ENCODE measurements at places on chromosomes 16 and 17. TPM values are rescaled to one million over a fixed set of nuclear protein-coding genes. Genes with fewer than 3 reads are reported as not detected.

DNA sequence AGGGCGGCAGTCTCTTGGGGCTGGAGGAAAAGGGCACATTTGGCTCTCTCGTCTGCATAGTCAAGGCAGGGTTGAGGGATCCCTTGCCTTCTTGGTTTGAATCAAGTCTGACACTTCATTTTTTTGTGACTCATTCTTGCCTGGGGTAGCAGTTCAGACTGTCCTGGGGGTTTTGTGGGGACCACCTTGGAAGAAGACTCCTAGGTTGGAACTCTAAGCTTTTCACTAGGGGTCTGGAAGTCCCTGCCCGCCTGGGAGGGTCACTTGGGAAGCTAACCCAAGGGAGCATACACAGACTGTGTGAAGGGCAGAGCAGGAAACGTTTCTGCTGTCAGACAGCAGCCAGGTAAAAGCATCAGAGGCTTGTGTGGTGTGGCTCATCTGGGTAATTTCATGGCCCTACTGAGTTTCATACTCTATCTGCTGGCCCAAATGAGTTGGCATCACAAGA lies 11.3 kb downstream of the YPEL2 start:
- no peak for DNase-seq

- no peak for DNase-seq
Observed at GRCh38 chr17:4170639-4171280, 27.8 kb downstream of the CYB5D2 start.

PDPK1 gene
- total RNA-seq, result 28.2 TPM

EFCAB5 gene
- total RNA-seq, result not detected

- no peak for DNase-seq
Observed at GRCh38 chr17:10130677-10131076, 67.7 kb downstream of the GAS7 start.

DNA sequence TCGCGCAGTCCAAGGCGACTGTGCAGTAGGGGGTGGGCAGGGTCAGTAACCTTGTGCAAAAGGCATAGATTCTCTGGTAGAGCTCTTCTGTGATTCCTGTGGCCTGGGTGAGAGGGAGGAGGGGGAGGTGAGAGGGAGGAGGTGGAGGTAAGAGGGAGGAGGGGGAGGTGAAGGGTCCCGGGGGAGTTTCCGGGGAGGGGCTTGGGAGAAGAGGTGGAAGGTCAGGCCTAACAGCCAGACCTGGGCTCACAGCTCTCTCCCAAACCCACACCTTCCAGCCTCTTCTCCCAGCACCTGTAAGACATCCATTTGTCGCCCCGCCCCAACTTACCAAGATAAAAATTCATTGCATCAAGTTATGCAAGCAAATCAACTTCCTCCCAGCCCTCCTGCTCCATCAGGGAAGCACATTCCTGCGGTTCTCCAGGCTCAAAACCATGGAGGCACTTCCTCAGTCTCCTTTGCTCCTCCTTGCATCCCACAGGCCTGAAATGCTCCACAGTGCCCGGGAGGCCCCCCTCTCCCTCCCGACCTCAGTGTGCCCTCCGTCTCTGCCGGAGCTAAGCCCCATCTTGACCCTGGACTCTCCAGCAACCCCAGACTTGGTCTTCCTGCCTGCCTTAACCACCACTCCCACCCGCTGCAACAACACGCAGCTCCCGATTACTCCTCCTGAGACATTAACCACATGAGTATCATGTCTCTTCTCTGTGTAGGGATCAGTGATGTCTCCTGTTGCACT lies 30.5 kb downstream of the PIK3R6 start:
- DNase-seq, result no peak

CCDC182 gene
- not detected for total RNA-seq

SLFN14 gene
- not detected for total RNA-seq

DNA sequence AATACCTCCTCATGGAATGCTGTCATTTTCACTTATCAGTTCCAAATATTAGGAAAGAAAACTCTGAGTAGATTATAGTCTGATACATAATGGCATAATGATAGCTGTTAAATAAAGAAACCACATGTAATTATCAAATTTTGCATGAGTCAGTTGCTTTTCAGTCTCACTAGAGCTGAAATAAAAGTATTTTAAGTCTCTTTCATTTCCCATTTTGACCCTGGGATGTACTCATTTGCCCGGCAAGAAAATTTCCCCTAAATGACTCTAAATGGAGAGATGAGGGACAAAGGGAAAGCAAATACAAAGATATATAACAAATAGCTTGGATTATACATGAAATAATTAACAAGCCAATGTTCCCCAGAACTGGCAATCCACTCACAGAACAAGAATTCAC lies 47.9 kb upstream of the CPHXL start:
- DNase-seq, result no peak

DNA sequence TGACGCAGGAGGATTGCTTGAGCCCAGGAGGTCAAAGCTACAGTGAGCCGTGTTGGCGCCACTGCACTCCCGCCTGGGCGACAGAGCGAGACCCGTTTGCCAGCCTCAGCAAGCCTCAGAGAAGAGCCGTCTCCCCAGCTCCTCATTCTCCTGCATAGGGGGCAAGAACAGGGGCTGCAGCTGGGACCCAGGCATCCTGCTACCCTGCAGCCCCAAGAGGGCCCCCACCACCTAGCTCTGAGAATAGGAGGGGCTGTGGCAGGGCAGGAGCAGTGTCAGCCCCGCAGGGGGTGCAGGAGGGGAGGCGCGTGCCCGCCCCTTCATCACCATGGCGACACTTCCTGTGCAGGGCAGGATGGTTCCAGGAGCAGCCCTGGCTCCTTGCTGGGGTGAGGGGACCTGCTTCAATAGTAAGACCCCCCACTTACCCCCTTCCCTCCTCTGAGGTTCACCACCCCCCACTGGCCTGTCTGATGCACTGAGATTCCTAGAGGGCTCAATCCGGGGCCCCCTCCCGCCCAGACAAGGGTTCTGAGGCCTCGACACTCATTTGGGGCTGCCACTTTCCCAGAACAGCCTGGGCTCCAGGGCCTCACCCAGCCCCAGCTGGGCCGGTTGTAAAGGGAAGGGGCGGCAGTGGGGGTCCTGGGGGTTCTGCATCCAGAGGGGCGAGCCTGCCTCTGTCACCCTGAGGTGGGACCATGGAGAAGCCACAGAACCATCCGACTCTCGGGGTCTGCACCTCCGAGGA lies 20.2 kb downstream of the VASN start:
- no peak for DNase-seq

DNA sequence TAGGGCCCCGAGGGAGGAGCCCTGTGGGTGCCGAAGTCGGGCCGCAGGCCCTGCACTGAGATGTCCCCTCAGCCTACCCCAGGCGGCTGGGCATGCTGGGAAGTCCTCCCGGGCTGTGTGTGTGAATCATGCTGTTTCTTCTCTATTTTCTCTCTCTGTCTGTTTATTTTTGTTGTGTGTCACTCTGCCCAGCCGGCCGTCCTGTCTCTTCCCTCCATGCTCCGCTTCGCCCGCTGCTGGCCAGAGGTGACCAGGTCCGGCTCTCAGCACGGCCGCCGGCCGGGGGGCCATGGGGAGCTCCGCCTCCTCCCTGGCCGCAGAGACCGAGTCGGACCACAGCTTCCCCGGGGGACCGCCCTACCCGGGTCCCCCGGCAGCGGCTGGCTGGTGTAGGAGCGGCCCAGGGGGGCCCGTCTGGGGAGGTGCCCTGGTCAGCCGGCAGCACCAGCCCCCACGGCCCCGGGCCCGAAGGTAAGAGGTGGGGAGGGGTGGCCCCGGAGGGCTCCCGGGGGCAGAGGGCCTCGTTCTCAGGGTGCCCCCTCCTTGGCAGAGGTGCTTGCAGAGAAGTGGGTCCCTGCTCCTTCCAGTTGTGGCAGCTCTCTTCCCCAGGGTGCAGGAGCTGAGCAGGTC lies 12.5 kb downstream of the CAPN15 start:
- no peak for DNase-seq

DNA sequence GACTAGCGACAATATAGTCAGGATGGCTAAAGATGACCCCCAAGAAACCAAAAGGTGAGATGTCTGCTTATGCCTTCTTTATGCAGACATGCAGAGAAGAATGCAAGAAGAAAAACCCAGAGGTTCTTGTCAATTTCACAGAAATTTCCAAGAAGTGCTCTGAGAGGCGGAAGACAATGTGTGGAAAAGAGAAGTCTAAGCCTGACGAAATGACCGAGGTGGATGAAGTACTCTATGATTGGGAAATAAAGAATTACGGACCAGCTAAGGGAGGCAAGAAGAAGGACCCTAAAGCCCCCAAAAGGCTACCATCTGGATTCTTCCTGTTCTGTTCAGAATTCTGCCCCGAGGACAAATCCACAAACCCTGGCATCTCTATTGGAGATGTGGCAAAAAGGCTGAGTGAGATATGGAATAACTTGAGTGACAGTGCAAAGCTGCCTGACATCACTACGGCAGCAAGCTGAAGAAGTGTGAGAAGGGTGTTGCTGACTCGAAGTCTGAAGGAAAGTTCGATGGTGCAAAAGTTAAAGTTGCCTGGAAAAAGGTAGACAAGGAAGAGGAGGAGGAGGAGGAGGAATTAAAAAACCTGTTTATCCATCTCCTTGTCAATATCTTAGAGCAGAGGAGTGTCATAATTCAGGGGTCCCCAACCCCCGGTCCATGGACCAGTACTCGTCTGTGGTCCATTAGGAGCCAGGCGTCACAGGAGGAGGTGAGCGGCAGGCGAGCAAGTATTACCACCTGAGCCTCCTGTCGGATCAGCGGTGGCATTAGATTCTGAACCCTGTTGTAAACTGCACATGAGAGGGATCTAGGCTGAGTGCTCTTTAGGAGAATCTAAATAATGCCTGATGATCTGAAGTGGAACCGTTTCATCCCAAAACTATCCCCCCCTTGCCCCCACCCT lies 25.1 kb upstream of the ADGRG1 start:
- DNase-seq, result no peak

DNA sequence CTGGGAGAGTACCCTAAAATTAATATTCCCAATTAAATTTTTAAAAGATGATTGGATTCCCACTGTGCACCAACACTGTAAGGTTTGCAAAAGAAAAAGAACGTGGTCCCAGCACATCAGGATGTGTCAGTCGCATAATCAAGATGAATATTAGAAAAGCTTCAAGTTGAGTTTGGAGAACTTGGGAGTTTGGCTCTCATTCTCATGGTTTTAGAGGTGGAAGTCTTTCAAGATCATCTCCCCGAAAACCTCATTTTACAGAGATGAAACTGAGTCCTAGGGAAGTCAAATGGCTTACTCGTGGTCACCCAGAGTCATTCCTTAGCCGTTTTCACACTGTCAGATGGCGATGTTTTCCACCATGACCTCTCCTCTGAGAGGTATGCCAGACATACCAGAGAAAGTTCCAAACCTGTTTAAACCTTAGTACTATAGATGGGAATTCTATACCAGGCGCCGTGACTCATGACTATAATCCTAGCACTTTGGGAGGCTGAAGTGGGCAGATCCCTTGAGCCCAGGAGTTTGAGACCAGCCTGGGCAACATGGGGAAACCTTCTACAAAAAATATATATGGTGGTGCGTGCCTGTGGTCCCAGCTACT lies 1.2 kb downstream of the SEC14L1 start:
- DNase-seq, result no peak

BAIAP3 gene
- total RNA-seq, result 1.0 TPM

GRCh38 chr16:6157806-6158205 lies 1060.2 kb upstream of the EEF2KMT start:
- no peak for DNase-seq

- DNase-seq, result no peak
Observed at GRCh38 chr17:32157225-32157624, 14.9 kb downstream of the RHOT1 start.

SHCBP1 gene
- 2.3 TPM for total RNA-seq

MILR1 gene
- not detected for total RNA-seq

DNA sequence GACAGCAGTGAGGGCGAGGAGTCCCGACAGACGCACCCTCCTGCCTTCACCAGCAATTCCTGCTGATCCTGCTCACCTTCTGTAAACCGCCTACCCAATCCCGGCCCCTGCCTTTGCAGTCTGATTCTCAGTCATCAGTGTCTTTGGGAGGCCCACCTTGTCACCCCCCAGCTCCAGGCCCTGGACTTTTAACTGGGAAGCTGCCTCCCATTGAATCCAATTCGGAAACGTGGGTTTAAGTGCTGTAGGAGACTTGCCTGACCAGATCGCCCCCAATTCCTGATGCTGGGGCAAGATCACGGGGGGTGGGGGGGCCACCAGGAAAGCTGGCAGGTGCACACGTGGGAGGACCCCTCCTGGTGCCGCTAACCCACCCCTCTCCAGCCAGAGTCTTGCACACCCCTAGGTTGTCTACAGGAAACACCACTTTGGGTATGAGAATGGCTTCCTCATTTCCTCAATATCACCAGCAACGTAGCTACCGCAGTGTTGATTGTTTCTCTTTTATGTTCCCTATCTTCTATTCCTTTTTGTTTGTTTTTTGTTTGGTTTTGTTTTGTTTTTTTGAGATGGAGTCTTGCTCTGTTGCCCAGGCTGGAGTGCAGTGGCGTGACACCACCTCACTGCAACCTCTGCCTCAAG lies 46.6 kb upstream of the CMIP start:
- DNase-seq, result no peak

- peak; percentile 49 for DNase-seq
Observed at GRCh38 chr16:56944954-56945839, 13.3 kb downstream of the HERPUD1 start.

GRCh38 chr16:88320947-88321634 lies 61.7 kb upstream of the ZNF469 start:
- no peak for DNase-seq

DNA sequence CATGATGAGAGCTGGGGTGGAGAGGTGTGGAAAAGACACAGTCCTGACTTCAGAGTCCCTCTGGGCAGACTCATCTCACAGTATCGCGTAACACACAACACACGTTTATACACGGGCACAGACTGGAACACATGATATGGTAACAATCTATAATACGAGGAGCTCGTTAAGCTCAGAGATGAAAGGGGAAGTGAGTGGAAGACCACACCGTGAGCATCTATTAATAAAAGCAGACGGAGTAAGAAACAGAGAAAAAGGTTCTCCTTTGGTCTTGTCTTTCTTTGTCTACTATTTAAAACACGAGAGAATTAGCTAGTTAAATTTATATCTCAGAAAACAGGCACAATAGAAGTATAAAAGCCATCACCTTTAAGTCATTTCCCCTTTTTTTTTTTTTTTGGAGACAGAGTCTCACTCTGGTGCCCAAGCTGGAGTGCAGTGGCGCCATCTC lies 13.5 kb downstream of the ANKRD11 start:
- DNase-seq, result no peak

GRCh38 chr16:25198021-25198420 lies 18.7 kb upstream of the AQP8 start:
- peak; percentile 65 for DNase-seq

CES5A gene
- total RNA-seq, result not detected

GRCh38 chr16:381789-382717 lies at the start of gene PGAP6:
TSS of gene PGAP6 (minus strand) at chr16:381978. CDS start at chr16:381821, 157 bp downstream.
- DNase-seq, result no peak

- DNase-seq, result peak; percentile 30
Observed at GRCh38 chr16:9139965-9140364, 48.5 kb downstream of the HAPSTR1 start.
